ENCODE measurements at places on chromosomes 1 and 21. TPM values are rescaled to one million over a fixed set of nuclear protein-coding genes. Genes with fewer than 3 reads are reported as not detected.

DNA sequence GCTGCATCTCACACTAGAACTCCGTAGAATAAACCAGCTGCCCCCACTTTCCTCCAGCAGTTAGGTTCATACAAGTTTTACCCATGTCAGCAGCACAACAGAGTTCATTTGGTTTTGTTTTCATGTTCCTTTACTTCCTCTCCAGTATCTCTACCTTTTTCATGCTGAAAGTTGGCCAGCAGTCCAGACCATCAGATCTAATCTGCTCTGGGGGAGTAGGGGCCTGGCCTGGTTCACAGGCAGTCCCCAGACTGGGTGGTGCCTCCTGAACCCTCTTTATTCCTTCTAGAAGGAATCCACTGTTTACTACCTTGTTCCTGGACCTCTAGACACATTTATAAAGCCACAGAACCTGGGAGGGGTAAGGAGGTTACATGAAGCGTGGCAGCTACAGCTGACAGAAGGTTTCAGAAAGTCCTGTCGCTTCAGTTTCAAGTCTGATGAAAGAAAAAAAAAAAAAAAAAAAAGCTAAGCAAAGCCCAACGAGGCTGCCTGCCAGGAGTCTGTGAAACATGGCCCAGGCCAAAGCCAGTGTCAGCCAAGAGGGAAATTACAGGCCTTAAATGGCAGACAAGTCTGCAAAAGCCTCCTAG, 184.6 kb upstream of the JUN start:
- H3K4me3 ChIP-seq: no peak overlapping the region
- peak; percentile 56 for DNase-seq
- peak overlapping the region; percentile 58 for H3K27ac ChIP-seq
- H3K27me3 ChIP-seq: no peaks in the 10 kb centered on the region
- peaks cover 27% of the 10 kb centered on the region for H3K4me1 ChIP-seq

- H3K4me3 ChIP-seq: no peak overlapping the region
- H3K27me3 ChIP-seq: no peaks in the 10 kb centered on the region
- no peak overlapping the region for H3K27ac ChIP-seq
Measured at GRCh38 chr1:100474834-100475233, 63.1 kb upstream of the GPR88 start.

GRCh38 chr1:39178541-39179431, 25.7 kb upstream of the MACF1 start:
- peak overlapping the region; percentile 7 for H3K27ac ChIP-seq
- DNase-seq: peak; percentile 55
- H3K4me3 ChIP-seq: no peak overlapping the region
- peaks cover 38% of the 10 kb centered on the region for H3K4me1 ChIP-seq
- H3K27me3 ChIP-seq: no peaks in the 10 kb centered on the region
- no peaks in the 10 kb centered on the region for H3K36me3 ChIP-seq

ZNF669 gene
- 10.2 TPM for total RNA-seq

DNA sequence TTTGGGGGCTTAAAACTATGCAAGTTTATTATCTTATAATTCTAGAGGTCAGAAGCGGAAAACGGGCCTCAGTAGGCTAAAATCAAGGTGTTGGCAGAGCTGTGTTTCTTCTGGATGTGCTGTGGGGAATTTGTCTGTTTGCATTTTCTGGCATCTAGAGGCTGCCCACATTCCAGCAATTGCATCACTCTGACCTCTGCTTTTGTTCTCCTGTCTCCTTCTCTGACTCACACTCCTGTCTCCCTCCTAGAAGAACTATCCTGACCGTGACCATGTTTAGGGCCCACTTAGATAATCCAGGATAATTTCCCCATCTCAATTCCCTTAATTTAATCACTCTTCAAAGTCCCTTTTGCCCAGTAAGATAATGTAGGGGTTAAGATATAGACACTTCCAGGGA, 127.4 kb upstream of the DEPDC1 start:
- H3K27me3 ChIP-seq: no peaks in the 10 kb centered on the region
- DNase-seq: no peak
- no peaks in the 10 kb centered on the region for H3K36me3 ChIP-seq
- no peak overlapping the region for H3K4me3 ChIP-seq
- H3K27ac ChIP-seq: no peak overlapping the region
- H3K4me1 ChIP-seq: no peaks in the 10 kb centered on the region

- H3K27me3 ChIP-seq: no peaks in the 10 kb centered on the region
- no peak overlapping the region for H3K27ac ChIP-seq
- DNase-seq: no peak
Measured at GRCh38 chr1:118947790-118948189, 40.4 kb downstream of the TBX15 start.

DNA sequence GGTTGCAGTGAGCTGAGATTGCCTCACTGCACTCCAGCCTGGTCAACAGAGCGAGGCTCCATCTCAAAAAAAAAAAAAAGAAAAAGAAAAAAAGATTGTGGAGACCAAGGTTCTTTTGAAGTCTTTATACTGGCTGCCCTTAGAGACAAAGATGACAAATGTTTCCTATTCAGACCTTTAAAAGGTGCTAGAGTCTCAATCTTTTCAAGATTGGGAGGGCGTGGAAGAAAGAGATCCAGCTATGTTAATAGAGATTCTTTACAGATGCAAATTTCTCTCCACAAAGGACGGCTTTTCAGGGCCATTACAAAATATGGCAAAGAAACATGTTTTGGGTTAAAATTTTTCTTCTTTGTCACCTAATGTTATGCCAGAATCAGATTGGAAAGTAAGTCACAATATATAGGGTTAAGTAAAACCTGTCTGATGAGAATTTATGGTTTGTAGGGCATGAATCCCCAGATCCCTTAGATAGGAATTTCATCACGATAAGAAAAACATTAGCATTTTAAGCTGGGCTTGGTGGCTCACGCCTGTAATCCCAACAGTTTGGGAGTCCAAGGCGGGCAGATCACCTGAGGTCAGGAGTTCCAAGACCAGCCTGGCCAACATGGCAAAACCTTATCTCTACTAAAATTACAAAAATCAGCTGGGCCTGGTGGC, 13.0 kb upstream of the MORC3 start:
- H3K4me1 ChIP-seq: no peaks in the 10 kb centered on the region
- no peak for DNase-seq
- H3K27ac ChIP-seq: no peak overlapping the region

CTBS gene
- total RNA-seq: 12.2 TPM

DNA sequence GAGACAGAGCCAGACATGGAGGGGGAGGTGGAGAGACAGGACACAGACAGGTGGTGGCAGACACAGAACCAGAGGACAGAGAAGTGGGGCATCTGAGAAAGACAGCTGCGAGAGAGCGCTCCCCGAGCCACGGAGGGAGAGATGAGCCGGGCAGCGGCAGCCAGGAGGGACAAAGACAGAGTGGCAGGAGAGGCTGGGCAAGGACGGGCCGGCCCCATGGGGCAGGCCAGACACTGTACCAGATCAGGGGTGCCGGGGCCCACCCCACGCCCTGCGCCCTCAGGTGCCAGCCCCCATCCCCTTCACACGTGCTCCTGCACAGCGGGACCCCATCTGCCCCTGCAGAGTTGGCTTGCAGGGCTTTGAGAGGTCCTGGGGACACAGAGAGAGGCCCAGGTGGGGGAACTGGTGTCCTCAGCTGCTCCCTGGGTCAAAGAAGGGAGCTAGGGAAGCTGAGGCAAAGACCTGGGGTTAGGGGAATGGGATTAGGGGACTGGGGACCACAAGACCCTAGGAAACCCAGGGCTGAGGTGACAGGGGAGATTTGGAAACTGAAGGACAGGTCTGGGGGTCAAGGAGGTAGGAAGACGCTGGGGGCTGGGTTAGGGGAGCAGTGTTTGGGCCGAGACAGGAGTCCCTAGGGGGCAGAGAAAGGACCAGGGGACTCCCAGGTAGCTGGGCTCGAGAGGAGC, 643 bp downstream of the FNDC5 start:
- no peaks in the 10 kb centered on the region for H3K36me3 ChIP-seq
- no peak overlapping the region for H3K27ac ChIP-seq
- H3K4me3 ChIP-seq: no peak overlapping the region
- H3K27me3 ChIP-seq: peaks cover 4% of the 10 kb centered on the region
- H3K4me1 ChIP-seq: peaks cover 5% of the 10 kb centered on the region
- no peak for DNase-seq
